ENCODE measurements at places on chromosomes 5 and 9.

- peak; percentile 49 for DNase-seq
These were observed 670.1 kb upstream of the CDH9 start for GRCh38 chr5:27708534-27708933.

DNA sequence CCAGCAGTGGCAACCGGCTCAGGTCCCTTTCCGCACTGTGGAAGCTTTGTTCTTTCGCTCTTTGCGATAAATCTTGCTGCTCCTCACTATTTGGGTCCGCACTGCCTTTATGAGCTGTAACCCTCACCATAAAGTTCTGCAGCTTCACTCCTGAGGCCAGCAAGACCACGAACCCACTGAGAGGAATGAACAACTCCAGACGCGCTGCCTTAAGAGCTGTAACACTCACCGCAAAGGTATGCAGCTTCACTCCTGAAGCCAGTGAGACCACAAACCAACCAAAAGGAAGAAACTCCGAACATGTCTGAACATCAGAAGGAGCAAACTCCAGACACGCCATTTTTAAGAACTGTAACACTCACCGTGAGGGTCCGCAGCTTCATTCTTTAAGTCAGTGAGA lies 103.5 kb downstream of the GLIS3 start:
- peak; percentile 76 for DNase-seq

DNA sequence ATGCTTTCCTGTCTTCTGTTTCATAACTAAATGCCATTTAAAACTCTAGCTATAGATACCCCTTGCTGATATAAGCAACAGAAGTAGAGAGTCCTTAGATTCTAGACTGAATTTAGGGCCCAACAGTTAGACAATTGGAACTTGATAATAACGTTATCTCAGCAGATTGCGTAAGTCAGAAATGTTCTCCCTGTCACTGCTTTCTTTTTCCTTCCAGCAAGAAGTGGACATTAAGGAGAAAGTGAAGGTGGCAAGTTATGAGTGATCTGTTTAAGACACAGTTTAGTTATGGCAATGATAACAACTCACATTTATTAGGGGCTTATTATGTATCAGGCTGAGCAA lies 6.9 kb upstream of the GLIS3 start:
- no peak for DNase-seq

DNA sequence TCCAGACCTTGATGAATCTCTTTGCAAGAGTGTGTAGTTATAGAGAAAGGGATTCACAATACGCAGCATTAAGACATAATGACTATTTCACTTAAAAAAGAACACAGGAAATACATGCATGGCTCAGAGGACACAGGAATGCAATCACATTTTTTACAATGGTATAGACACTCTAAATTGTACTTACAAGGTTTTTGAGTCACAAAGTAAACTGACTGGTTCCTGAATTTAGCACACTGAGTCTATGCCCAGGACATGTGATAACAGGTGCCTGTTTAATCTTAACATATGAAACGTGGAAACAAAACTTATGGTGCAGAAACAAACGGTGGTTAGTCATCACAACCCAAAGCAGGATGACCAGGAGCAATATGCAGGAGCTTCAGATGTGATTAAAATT lies 6.7 kb downstream of the EPB41L4A start:
- DNase-seq = no peak

DNA sequence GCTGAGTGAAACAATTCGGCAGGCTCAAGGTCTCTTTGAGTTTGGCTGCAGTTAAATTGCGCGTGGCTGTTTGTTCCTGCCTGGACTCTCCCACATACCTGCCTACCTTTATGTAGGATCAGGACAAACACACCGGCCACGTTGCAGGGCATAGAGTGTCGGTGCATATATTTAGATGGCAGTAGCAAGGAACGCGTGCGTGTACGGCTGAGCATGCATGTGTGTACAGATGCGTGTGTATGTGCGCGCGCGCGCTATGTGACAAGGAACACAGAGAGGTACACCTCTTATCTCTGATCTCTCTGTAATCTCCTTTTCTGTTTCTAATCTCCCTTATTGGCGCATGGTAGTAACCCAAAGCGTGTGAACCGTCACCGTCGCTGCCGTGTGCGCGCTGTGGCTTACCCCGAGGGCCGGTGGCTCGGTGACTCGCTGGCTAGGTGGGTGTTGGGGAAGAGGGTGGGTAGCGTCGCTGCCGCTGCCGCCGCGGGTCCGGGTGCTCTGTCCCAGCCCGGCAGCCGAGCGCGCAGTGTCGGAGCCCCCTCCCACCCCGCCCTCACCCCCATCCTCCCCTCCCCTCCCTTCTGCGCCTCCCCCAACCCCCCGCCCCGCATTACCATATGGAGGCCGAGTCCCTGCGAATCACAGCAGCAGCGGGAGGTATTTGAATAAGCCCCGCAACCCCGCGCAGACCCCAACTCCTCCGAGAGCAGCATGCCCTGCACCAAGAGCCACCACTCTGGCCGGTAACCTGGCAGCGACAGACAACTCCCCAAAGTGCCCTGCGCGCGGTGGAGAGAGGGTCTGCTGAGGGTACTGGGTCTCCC lies 204.8 kb downstream of the MEF2C start:
- peak; percentile 68 for DNase-seq

- DNase-seq = no peak
These were observed 8.4 kb downstream of the WDR41 start for GRCh38 chr5:77483682-77484081.

DNA sequence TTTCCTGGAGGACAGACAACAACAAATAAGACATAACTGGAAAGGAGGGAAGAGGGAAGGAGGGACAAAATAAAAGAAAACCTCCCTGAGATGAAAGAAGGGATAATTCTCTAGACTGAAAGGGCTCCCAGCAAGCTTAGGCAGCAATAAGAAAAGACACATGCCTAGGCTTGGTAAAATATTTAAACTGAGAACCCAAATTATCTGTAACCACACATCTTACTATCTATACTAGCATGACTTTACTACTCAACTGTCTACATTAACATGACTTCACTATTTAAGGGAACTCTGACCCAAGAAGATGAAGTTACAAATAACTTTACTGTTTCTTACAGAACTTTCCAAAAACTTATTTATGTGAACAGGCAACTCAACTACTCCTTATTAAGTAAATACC lies 95.9 kb downstream of the EPB41L4A start:
- DNase-seq = no peak

DNA sequence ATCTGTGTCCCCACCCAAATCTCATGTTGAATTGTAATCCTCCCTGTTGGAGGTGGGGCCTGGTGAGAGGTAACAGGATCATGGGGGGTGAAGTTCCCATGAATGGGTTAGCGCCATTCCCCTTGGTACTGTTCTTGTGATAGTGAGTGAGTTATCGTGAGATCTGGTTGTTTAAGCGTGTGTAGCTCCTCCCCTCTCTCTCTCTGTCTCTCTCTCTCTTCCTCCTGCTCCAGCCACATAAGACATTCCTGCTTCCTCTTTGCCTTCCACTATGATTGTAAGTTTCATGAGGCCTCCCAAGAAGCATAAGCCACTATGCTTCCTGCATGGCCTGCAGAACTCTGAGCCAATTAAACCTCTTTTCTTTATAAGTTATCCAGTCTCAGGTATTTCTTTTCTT lies 28.8 kb downstream of the C5orf15 start:
- no peak for DNase-seq

GRCh38 chr5:79527431-79527830 lies 13.5 kb upstream of the HOMER1 start:
- no peak for DNase-seq

GRCh38 chr9:126502417-126503332 lies 111.1 kb upstream of the LMX1B start:
- no peak for DNase-seq

DNA sequence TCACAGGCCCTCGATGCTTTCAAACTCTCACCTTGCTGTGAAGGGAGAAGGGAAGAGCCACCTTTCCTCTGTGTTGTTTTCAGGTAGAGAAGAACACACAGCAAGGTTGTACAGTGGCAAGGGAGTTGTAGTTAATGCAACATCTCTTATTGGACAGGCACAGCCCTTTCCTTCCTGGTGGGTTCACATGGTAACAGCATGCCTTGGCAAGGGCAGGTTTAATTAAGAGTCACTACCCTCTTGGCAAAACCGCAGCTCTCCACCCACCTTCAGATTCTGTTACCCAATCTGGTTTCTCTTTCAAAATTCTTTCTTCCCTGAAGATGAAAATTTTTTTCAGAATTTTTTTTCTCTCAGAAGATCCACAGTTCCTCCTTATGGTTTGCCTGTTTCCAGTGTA lies 253.1 kb downstream of the TLR4 start:
- DNase-seq = peak; percentile 51

DNA sequence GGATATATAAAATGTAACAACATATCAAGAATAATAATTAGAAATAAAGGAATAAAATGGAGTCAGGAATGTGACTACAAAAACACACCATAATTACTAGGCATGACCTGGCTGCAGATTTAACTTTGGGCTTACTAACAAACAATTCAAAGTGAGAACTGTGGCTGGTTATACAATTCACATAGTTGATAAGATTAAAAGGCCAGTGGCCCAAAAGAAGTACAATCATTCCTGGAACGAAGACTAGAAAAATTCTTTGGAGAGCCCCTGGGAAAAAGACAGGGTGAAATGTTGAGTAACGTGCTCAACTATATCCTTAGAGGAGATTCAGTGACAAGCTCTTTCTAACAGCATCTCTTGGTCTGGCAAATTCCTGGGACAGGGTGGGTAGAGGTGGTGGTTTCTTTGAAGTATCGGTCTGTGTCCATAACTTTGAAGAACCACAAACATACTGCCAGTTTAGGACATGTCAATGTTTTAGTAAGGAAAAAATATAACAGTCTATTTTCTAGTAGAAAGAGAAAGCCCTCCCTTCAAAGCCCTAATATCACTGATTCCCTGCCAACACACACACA lies 75.0 kb upstream of the IL6ST start:
- peak; percentile 39 for DNase-seq

- DNase-seq = peak; percentile 93
These were observed at the start of gene MGAT4B for GRCh38 chr5:179806250-179807048. Gene MGAT4B, minus strand, starts transcription at chr5:179806866. Its CDS starts 283 bp downstream, at chr5:179806583.

DNA sequence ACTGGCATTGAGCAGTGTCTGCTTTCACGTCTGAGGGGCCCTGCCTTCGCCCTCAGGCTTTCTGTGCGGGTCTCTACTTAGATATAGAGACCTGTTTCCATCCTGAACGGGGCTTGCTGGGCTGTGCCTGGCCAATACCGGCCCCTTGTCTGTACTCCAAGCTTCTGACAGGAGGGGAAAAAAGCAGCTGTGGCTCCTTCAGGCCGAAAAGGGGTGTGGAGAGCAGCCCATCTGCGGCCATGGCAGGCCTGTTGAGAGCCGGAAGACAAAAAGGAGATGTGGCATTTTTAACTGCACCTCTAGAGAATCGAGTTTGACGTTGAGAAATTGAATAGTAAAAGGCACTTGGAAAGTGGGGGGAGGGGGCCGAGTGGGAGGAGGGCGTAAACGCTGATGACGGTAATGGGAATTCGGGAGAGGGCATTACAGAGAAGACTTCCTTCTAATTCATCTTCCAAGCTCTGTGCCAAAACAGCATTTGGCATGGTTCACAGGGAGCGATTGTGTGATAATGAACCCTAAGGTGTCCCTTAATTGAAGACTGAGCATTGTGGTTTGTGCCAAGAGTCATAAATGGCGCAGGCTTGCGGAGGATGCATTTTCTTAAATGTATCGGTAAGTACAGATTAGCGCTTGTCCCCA lies 25.1 kb upstream of the PRDM12 start:
- DNase-seq = no peak

DNA sequence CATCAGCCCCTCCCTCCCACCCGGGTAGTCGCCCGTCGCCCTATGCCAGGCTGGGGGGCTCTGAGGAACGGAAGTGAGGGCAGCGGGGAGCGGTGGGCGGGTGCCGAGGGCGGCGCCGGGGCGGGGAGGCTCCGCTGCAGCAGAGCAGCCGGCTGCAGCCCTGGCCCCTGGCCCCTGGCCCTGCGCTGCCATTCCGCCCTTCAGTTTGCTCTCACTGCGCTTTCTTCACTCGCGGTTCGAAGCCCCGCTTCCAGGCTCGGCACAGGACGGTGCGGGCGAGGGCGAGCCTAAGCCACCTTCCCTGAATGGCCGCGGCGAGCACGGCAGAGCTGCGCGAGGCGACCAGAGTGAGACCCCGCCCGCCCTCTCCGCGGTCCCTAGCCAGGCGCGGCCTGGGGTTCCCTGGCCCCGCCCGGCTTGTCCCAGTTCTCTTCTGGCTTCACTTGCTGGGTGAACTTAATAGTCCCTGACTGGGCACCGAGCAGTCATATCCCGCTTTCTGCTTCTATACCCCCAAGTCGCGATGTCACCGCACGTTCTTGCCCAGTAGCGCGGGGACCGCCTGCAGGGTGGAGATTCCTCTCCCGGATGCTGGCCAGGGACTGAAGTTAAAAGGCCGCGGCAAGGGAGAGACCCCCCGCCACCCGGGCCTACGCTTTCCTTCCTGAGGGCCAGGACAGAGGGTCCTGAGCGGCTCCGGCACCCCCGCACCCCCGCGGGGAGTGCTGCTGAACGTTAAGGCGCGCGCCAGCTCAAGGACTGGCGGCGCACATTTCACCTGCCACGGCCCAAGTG lies 623 bp upstream of the TRIM36 start:
- DNase-seq = no peak

DNA sequence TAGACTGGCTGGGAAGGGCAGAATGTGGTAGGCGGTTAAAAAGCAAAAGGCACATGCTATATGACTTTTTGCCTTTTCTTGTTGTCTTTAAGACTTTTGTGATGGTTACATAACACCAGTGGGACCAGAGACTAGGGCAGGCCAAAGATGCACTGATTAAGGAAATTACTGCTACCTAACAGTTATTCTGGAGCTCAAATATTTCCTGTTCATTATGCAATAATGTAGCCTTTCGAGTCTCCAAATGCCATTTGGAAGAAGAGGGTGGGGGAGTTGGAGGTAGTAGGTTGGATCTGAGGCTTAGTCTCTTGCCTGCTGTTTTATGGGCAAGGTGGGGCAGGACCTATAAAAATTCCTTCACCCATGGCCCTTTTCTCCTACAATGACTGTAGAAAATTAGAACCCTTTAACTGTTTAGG lies 51.7 kb downstream of the SH3GL2 start:
- DNase-seq = no peak

GRCh38 chr9:135224286-135224877 lies 136.9 kb downstream of the OLFM1 start:
- DNase-seq = no peak

- DNase-seq = no peak
These were observed 151.0 kb downstream of the NXNL2 start for GRCh38 chr9:88685966-88686365.

DNA sequence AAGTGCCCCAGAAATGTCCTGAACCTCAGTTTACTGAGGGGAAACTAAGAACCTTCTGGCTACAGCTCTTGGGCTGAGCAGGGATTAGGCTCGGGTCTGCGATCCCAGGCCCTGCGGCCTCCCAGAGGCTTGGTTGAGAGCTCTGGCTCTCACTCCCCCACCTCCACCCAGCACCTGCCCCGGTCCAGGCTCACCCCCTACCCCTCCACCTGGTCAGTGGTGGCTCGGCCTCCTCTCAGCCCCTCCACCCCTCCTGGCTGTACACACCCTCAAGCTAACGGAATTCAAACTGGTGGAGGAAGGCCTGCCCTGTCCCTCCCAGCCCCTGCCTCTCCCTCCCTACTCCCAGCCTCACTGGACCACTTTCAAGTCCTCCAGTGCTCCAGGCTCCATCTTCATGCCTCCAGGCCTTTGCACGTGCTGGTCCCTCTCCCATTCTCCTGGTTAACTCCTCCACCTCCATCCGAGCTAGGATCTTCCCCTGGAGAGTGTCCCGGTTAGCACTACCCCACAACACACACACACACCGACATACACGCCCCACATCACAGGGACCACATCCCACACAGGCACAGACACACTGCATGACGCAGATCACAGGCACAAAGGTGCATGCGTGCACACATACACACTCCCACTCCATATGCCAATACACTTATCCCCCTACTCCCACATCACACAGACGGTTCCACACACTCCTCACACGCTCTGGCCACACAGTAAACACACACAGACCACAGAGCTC lies 130.9 kb downstream of the C9orf50 start:
- peak; percentile 51 for DNase-seq

GRCh38 chr5:83097689-83098231 lies 20.4 kb downstream of the XRCC4 start:
- DNase-seq = peak; percentile 38
